ENCODE measurements at places on chromosomes 6 and 20.

GRCh38 chr6:85795945-85796344 lies 153.3 kb upstream of the SYNCRIP start:
- no peak for DNase-seq

DNA sequence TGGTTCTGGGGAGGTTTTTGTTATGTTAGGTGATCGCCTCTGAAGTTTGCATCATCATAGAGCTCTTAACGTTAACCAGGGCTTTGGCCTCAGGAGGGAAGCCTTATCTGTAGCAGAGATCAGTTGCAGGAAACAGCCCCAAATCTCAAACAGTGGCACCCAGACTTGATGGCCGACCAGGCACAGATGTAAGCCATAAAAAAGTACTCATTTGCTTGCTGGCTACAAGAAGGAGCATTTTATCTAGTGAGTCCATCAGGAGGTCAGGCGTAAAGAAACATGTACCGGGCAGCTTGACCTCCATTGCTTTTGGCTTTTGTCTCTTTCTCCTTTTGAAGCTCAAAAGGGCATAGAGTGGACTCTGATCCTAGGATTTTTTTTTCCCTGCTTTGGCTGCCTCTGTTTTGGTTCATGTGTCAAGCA lies 122.3 kb downstream of the CCDC170 start:
- no peak for DNase-seq

- no peak for DNase-seq
Observed at GRCh38 chr20:40443753-40444152, 245.3 kb downstream of the MAFB start.

- no peak for DNase-seq
Observed at GRCh38 chr20:39462416-39462945, 500.3 kb downstream of the DHX35 start.

DNA sequence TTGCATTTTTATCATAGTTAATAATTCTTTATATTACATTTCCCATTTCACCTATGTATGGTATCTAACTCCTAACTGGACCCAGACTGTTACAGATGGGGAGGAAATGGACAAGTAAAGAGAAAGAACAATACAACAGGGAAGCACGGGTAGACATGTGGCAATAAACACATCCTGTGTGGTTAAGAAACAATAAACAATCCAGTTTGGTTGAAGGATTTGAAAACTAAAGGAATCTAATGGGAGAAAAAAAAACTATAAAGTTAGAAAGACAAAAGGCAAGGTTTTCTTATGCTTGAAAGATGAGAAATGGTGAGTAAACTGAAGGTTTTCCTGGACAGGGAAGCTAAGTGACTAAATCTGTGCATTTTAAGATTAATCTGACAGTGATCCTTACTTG lies 34.9 kb upstream of the ALDH8A1 start:
- no peak for DNase-seq

DNA sequence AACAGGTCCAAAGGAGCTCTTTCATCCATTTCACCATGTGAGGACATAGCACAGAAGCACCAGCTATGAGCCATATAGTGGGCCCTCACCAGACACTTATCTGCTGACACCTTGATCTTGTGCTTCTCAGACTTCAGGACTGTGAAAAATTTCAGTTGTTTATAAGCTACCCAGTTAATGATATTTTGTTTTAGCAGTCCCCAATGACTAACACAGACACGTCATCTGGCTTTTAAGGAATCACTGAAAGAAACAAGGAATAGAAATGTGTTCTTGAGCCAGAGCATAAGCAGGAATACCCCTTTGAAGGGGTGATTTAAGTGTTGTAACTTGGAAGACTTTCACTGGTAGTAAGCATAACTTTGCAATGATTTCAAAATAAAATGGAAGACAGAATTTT lies 214.7 kb upstream of the PTCHD4 start:
- DNase-seq: no peak

DNA sequence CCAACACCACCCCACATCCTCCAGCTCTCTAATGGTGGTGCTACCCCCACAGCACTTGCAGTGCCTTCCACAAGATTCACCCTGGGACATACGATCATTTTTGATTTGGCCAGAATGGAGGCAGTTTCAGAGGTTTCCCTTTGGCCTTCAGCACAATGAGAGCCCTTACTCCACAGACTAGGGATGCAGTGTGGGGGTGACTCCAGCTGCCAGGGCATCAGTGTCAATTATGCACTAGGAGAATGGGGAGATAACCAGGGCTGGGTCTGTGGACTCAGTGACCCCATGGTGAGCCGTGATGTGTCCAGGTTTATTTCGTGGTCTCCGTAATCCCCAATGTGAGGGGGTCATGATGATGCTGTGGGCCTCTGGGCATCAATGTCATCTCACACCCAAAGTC lies 31.5 kb upstream of the MICB start:
- DNase-seq: no peak

DNA sequence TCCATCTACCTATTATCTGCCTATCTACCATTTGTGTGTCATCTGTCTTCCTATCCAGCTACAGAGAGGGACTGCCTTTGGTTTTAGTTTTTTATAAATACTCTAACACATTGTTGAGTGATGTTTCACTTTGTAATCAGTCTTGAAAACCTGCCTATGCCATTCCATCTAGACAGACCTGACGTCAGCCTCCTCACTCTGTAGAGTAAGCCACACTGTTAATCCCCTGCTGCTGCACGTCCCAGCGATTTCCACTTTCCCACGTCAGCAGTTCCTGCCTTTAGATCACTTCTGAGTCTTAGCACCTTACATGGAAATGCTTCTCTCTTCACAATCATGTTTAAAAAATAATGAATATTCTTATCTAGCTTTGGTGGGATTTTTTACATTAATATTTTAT lies 54.8 kb downstream of the PLG start:
- DNase-seq: no peak

DNA sequence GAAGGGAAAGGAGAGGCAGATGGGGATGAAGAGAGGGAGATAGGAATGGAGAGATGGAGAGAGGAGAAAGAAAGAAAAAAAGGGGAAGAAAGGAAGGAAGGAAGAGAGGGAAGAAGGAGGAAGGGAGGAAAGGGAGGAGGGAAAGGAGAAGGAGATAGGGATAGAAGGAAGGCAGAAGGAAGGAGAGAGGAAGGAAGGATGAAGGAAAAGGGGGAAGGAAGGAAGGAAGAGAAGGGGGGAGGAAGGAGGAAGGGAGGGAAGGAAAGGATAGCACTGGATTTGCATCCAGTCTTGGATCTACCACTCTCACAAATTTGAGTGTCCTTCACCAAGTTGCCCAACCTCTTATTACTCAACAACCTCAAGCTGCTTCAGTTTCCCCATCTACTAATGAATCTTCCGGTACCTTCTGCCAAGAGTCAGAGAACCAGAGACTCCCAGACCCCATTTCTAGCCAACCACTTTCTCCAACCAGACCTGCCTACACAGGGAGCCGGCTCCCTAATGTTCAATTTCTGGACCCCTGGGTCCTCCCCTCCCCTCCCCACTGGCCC lies 79.7 kb upstream of the FOXP4 start:
- no peak for DNase-seq
